Stimulated activated CD4-positive, alpha-beta T cell treated with anti-CD3 and anti-CD28 coated beads, Interleukin-15, amount 100 ng/mL, for 48 hours (primary cell): ENCODE measurements at places on chromosomes 12 and 14.

GRCh38 chr12:8226355-8226754 lies 1.1 kb downstream of the FAM90A1 start:
- no peak for DNase-seq

- DNase-seq = no peak
These were observed 13.5 kb downstream of the AMN1 start for GRCh38 chr12:31715283-31715825.

DNA sequence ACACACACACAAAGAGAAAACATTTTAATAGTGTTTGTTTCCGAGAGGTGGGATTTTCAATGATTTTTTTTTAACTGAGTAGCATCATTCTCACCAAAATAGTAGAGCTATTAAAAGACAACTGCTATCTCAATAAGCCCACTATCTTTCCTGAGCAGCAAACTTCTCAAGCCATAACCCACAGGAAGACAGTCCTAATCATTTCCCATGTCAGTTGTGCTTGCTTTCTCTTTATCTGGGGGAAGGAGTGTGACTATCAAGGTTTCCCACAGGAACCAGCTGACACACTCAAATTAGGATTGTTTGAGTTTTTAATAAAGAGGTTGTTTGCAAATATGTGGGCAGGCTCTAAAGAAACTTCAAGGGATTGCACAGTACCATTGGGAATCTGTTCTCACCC lies 4.9 kb upstream of the MAX start:
- no peak for DNase-seq

- no peak for DNase-seq
These were observed 361.4 kb downstream of the CACNA1C start for GRCh38 chr12:2413999-2414792.
